Skin of body (tissue), 3 donors: ENCODE measurements at places on chromosomes 2 and 18. TPM values are rescaled to one million over a fixed set of nuclear protein-coding genes. Genes with fewer than 3 reads are reported as not detected.

SERPINB11 gene
- not detected for total RNA-seq

EN1 gene
- total RNA-seq, result 12.0 TPM

NAT8 gene
- total RNA-seq, result not detected

MERTK gene
- total RNA-seq, result 9.5 TPM

EVA1A gene
- 10.7 TPM for total RNA-seq

FIGN gene
- 2.7 TPM for total RNA-seq

ERBB4 gene
- total RNA-seq, result 2.1 TPM

SCN9A gene
- 13.3 TPM for total RNA-seq

SIX2 gene
- total RNA-seq, result 0.39 TPM

AMER3 gene
- total RNA-seq, result under 0.01 TPM

SERPINB4 gene
- 29.1 TPM for total RNA-seq

CFC1 gene
- not detected for total RNA-seq

MAP2 gene
- 14.4 TPM for total RNA-seq

PCBP1 gene
- 80.8 TPM for total RNA-seq

MEP1B gene
- total RNA-seq, result not detected

EFHD1 gene
- total RNA-seq, result 2.7 TPM

SLC11A1 gene
- 7.9 TPM for total RNA-seq

GKN1 gene
- not detected for total RNA-seq

HOXD13 gene
- not detected for total RNA-seq

GPAT2 gene
- 1.2 TPM for total RNA-seq

CCT4 gene
- total RNA-seq, result 96.8 TPM

CCDC88A gene
- total RNA-seq, result 71.1 TPM

SIX3 gene
- total RNA-seq, result not detected

FAM161A gene
- total RNA-seq, result 6.4 TPM

B3GNT7 gene
- 1.4 TPM for total RNA-seq

OSR1 gene
- 12.9 TPM for total RNA-seq

PARD3B gene
- total RNA-seq, result 21.7 TPM

CAPN14 gene
- total RNA-seq, result 0.49 TPM

RAB6C gene
- total RNA-seq, result not detected

CCDC141 gene
- total RNA-seq, result 6.0 TPM

LIMS2 gene
- 3.8 TPM for total RNA-seq

SPDYA gene
- total RNA-seq, result 3.3 TPM

ATF2 gene
- 58.7 TPM for total RNA-seq

C2orf78 gene
- not detected for total RNA-seq

RTP5 gene
- total RNA-seq, result not detected

TSPYL6 gene
- not detected for total RNA-seq

MC2R gene
- not detected for total RNA-seq

OXER1 gene
- 1.1 TPM for total RNA-seq

SP140L gene
- 3.8 TPM for total RNA-seq

CHN1 gene
- total RNA-seq, result 18.3 TPM

TCF23 gene
- total RNA-seq, result 0.20 TPM

HDAC4 gene
- 22.8 TPM for total RNA-seq
